Amygdala (tissue), 56 donors: ENCODE measurements at places on chromosomes 4 and X.

DNA sequence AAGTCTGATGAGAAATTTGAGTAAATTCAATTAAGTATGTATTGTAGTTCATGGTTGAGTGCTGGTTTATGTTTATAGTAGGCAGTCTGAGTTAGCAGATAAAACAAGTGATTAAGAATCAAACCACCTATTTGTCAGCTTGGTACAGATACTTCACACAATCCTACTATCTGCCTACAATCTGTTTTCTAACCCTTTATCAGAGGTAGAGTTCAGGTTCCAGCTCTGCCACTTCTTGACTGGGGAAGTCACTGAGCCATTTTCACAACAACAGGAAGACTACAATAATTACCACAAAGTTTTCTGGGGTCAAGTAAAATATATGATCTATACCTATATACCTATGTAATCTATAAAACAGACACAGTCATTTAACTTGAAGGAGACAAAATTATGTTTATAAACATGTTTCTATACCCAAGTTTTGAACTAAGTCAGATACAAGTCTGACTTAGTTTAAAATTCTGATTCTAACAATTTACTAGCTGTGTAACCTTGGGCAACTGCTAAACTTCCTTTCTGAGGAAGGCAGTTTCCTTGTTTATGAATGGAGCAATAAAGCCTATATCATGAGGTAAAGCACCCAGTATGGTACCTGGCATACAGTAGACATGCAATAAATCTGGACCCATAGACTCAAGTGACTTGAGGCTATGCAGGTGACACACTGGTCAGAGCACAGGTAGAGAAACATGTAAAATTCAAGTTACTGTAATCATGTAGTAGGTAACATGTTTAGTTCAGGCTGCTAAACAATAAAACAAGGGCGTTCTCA, 37.2 kb upstream of the BDH2 start:
- DNase-seq, result no peak

- no peak for DNase-seq
Measured at GRCh38 chrX:37315511-37316248, 33.5 kb upstream of the PRRG1 start.

DNA sequence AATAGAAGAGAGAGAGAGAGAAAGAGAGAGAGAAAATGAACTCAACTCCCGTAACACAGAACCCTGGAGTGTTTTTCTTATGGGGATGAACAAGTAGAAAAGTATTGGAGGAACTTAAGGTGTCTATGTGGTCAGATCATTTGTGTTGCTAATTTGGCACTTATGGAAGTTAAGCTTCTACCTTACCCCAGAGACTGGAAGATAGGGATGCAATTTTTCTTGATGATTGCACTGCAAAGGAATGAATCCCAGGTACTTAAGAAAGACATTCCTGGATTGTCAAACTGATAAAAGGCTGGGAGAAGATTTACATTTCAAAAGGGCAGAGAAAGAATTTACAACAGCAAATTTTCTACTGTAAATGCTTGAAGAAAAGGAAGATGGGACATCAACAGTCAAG, 57.2 kb downstream of the MAP9 start:
- no peak for DNase-seq

DNA sequence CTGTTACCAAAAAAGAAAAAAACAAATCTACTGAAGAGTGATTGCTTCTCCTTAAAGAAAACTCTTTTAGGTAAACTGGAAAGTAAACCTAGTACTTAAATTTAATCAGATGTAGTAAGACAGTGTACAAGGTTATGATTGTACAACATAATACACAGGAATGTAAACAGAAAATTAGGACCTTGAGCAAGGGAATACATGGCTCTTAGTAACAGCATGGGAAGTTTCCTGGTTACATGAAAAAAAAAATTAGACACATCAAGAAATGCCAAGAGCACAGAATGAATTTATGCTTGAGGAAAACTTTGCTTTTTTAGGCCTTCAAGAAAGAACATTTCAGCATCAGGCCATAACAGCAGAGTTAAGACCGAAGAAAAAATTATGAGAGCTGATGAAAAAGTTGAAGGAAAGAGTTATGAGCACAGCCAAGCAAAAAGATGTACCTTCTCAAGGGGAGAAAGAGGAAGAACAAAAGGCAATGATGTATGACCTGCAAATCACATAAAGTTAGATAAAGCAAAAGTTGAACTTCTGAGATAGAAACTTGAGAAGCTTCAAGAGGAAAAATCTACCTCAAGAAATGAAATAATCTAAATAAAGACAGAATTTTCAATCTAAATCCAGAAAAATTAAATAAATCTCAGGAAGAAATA, 311.6 kb downstream of the GALNTL6 start:
- no peak for DNase-seq

GRCh38 chr4:147587041-147587440, 30.2 kb upstream of the TMEM184C start:
- no peak for DNase-seq

DNA sequence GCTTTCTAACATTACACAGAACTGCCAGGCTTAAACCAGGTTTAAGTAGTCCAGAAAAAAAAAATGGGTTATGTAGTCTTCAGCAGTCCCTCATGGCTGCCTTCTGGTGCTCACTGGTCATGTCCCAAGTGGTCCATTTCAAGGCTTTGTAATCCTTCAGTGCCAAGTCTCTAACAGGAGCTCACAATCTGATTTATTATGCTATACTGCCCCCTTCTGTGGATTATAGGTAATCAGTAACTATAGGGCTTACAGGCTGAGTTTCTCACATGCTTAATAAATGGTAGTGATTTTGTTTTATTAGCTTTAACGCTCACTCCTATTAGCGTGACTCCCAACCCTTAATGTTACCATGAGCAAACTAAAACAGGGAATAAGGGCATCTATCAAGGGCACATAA, 92.5 kb upstream of the EDA2R start:
- DNase-seq, result no peak

- DNase-seq, result no peak
Measured at GRCh38 chr4:40481977-40482376, 146.8 kb downstream of the CHRNA9 start.

GRCh38 chr4:150126864-150127203, 48.6 kb downstream of the DCLK2 start:
- no peak for DNase-seq

- DNase-seq, result no peak
Measured at GRCh38 chr4:111556851-111557250, 588.4 kb upstream of the FAM241A start.
